ENCODE measurements at places on chromosomes 2 and 18. TPM values are rescaled to one million over a fixed set of nuclear protein-coding genes. Genes with fewer than 3 reads are reported as not detected.

The ANKRD30B gene
- total RNA-seq: not detected

GRCh38 chr2:147548451-147548850 is 296.4 kb upstream of the ACVR2A start:
- no peak for DNase-seq

- DNase-seq: peak; percentile 50
Measured at GRCh38 chr2:174840436-174840835, 76.2 kb upstream of the CHRNA1 start.

The ZNF396 gene
- 1.5 TPM for total RNA-seq

The TACR1 gene
- total RNA-seq: 0.41 TPM
